Thoracic aorta (tissue), 2 donors: ENCODE measurements at places on chromosomes 2 and 18. TPM values are rescaled to one million over a fixed set of nuclear protein-coding genes. Genes with fewer than 3 reads are reported as not detected.
A peak's percentile ranks its signal among the peaks of the same experiment; 100 is the strongest.

AUP1 gene
- total RNA-seq = 113 TPM

DNA sequence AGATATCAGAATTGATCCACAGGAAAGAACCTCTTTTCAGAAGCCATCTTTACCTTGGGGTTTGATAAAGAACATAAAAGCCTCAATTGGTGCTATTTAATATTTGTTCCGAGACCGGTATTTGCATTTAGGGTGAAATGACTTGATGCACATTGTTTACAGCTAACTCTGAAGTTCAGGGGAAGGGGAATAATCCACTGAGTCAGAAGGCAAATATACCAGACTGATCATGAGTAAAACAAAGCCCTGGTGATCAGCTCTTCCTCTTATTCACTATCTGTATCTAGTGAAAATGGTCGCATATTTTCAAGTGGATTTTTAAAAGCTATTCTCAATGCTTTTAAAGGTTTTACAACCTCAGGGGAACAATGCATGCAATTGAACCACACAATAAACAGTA, 53.0 kb upstream of the ATP8B1 start:
- H3K36me3 ChIP-seq = no peaks in the 10 kb centered on the region
- no peak for DNase-seq
- H3K27ac ChIP-seq = no peak overlapping the region

EVX2 gene
- total RNA-seq = not detected

CHRND gene
- not detected for total RNA-seq

LOXHD1 gene
- 0.27 TPM for total RNA-seq

DNA sequence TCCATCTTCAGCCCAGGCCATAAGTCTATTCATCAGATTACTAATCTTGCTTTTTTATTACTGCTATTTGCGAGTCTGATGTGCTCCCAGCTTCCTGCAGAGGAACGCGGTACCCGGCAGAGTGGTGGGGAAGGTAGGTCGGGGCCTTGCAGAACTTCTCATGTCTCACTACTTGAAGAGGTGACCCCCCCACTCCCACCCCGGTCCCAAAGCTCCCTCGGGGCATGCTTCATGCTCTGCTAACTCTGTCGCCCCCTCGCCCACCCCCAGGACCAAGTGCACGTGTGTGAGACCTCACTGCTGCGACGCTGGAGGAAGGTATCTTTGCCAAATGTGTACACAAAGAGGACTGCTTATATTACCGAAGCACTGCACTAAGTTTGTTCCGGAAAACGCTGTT, 129.4 kb upstream of the RAB12 start:
- DNase-seq = no peak
- no peaks in the 10 kb centered on the region for H3K36me3 ChIP-seq
- no peak overlapping the region for H3K27ac ChIP-seq
- no peak overlapping the region for H3K4me3 ChIP-seq
- H3K27me3 ChIP-seq = no peaks in the 10 kb centered on the region

- H3K4me1 ChIP-seq = no peaks in the 10 kb centered on the region
- H3K27me3 ChIP-seq = no peaks in the 10 kb centered on the region
- H3K27ac ChIP-seq = no peak overlapping the region
- no peak for DNase-seq
Observed at GRCh38 chr2:107634172-107634571, 192.5 kb upstream of the RGPD4 start.

SCLY gene
- 13.3 TPM for total RNA-seq

DNA sequence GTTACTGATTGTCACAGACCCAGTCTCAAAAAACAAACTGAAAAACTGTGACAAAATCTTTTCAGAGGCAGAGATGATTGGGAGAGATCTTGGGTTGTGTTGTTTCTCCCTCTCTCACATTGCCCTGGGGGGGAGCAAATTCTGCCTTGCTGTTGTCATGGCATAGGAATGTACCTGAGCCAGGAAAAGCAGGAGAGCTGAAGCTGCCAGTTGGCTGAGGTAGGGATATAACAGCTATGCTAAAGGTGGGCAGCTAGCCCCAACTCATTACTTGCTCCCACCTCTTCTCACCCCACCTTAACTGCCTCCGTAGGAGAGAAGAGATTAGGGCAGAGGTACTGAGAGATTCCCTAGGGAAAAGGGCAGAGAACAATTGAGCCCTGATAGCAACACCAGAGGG, 299.3 kb downstream of the OSR1 start:
- H3K27me3 ChIP-seq = no peaks in the 10 kb centered on the region
- no peaks in the 10 kb centered on the region for H3K36me3 ChIP-seq
- no peak for DNase-seq
- no peak overlapping the region for H3K4me3 ChIP-seq
- no peak overlapping the region for H3K27ac ChIP-seq
- H3K4me1 ChIP-seq = no peaks in the 10 kb centered on the region

ALK gene
- total RNA-seq = not detected

ANKRD36B gene
- 34.7 TPM for total RNA-seq

DNA sequence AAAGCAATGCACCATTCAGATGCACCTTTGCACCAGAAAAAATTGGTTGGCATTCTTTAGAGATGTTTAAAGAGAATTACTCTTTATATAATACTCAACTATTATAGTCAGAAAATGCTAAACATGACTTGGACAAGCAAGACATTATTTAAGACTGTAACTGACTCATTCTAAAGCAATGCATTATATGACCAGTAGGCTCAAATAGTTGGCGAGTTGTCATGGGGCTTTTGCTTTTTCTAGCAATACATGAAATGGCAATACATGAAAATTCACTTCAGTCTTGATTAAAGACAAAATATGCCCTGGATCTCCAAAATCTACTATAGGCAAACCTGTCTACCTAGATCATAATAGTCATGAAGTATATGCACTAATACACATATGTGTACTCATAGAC, 216.9 kb upstream of the VWC2L start:
- H3K27ac ChIP-seq = no peak overlapping the region
- no peaks in the 10 kb centered on the region for H3K27me3 ChIP-seq
- no peaks in the 10 kb centered on the region for H3K4me1 ChIP-seq
- H3K4me3 ChIP-seq = no peak overlapping the region
- no peaks in the 10 kb centered on the region for H3K36me3 ChIP-seq
- no peak for DNase-seq

- H3K27ac ChIP-seq = no peak overlapping the region
- H3K4me1 ChIP-seq = peaks cover 11% of the 10 kb centered on the region
- H3K36me3 ChIP-seq = no peaks in the 10 kb centered on the region
Observed at GRCh38 chr2:104856973-104857261, 3.0 kb downstream of the POU3F3 start.

DNA sequence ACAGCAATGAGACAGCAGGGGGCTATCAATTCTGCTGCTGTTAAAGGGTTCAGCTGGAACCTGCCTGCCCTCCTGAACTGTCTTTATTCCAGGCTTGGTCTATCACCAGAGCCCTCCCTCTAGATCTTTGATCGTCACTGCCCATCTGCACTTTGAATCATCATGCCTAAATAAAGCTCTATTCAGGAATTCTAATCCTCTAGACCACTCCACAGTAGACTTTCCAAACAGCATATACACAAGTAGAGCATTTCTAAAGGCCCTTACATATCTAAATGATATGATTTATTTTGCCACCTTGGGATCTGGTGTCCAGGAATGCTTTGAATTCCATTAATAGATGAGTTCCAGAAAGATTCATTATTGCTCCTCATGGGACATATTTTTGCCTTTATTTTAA, 542.1 kb upstream of the SYT4 start:
- H3K4me1 ChIP-seq = no peaks in the 10 kb centered on the region
- H3K36me3 ChIP-seq = no peaks in the 10 kb centered on the region
- no peak for DNase-seq
- no peaks in the 10 kb centered on the region for H3K27me3 ChIP-seq
- H3K4me3 ChIP-seq = no peak overlapping the region

- DNase-seq = no peak
- no peak overlapping the region for H3K27ac ChIP-seq
- H3K4me1 ChIP-seq = no peaks in the 10 kb centered on the region
- no peak overlapping the region for H3K4me3 ChIP-seq
Observed at GRCh38 chr2:209387389-209387788, 36.5 kb upstream of the MAP2 start.

DNA sequence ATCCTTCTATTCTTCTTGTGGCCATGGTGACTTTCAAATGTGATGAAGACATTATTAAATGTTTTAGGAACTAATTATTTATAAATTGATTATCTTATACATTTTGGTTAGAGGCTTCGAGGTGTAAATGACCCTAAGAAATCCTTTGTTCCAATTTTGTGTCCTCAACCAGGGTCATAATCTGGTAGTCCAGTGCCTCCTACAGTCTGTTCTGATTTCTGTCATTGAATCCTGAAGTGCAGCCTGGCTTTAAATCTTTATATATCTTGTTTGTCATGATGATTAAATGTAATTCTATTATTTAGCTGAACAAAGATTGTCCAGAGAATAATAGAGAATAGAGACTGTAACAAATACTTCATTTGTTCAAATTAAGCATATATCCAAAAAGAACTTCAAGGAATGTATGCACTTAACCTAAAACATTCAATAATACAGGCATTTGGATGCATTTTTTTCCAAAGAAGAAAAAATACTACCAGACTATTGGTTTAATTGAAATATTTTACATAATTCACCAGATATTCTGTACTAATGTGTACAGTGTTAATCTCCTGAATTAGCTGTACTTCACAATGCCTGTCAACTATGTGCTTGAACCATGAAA, 89.8 kb downstream of the PRPF40A start:
- H3K27ac ChIP-seq = peak overlapping the region; percentile 43
- peaks cover 19% of the 10 kb centered on the region for H3K36me3 ChIP-seq
- H3K4me3 ChIP-seq = no peak overlapping the region
- no peaks in the 10 kb centered on the region for H3K27me3 ChIP-seq

DNA sequence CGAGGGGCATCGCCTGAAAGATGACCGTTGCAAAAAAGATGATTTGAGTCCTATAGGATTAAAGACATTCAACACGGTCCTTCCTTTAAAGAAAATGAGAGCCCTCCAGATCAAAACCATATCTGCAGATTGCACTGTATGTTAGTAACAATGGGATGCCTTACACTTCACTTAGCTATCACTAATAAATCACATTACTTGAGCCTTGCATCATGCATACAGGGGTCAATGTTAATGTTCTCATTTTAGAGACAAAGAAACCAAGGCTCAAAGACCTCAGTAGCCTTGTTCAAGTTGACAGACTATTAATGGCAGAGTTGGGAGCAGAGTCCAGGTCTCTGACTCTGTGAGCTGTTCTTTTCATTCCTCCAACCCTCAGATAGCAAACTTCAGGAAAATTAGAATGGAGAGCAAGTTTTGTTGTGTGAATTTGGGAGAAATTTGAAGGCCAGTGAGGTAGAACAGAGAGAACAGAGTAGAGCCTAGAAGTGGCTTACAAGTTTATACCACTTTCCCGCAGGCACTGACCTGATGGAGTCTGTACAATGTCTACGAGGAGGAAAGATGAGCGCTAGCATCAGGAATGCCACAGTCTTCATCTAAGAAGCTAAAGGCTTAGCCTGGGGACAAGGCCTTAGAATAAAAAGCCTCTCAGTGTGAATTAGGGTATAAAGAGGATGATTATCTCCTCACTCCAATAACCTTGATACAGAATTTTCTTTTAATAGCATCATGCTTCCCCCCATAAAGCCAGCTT, 48.3 kb downstream of the TRIB2 start:
- no peaks in the 10 kb centered on the region for H3K36me3 ChIP-seq
- no peak for DNase-seq
- no peaks in the 10 kb centered on the region for H3K4me1 ChIP-seq
- no peak overlapping the region for H3K4me3 ChIP-seq

GRCh38 chr18:22558945-22559385, 141.2 kb upstream of the CTAGE1 start:
- peak overlapping the region; percentile 99 for H3K27ac ChIP-seq
- H3K4me3 ChIP-seq = peak overlapping the region; percentile 83
- DNase-seq = peak; percentile 49
- peaks cover 51% of the 10 kb centered on the region for H3K4me1 ChIP-seq
- H3K36me3 ChIP-seq = no peaks in the 10 kb centered on the region
